ENCODE measurements at places on chromosomes 11 and 22. TPM values are rescaled to one million over a fixed set of nuclear protein-coding genes. Genes with fewer than 3 reads are reported as not detected.

The SLC35F2 gene
- total RNA-seq = 32.3 TPM

The SMCO4 gene
- total RNA-seq = 5.3 TPM

The ZNRF3 gene
- 5.9 TPM for total RNA-seq

The SCUBE2 gene
- 0.26 TPM for total RNA-seq

The CD3D gene
- not detected for total RNA-seq

The ZP1 gene
- total RNA-seq = 1.6 TPM

The SIAE gene
- total RNA-seq = 15.6 TPM

The ARHGEF17 gene
- 39.8 TPM for total RNA-seq

The FXYD2 gene
- not detected for total RNA-seq

The FGF3 gene
- not detected for total RNA-seq

The GSTT2 gene
- total RNA-seq = 0.13 TPM

The DERL3 gene
- total RNA-seq = not detected

The GTPBP1 gene
- 22.9 TPM for total RNA-seq

The CRYBB2 gene
- total RNA-seq = not detected

The PLEKHB1 gene
- 0.26 TPM for total RNA-seq

The GRK3 gene
- 1.2 TPM for total RNA-seq

The CCND1 gene
- total RNA-seq = 73.4 TPM

The C11orf87 gene
- total RNA-seq = not detected

The DTX4 gene
- total RNA-seq = 5.7 TPM

The SERGEF gene
- 22.5 TPM for total RNA-seq

The PLAAT5 gene
- not detected for total RNA-seq

The MAPK1 gene
- 31.4 TPM for total RNA-seq

The TSKU gene
- 71.6 TPM for total RNA-seq

The PES1 gene
- total RNA-seq = 67.6 TPM

The SEC14L2 gene
- 77.6 TPM for total RNA-seq

The BACE1-AS gene
- 2.7 TPM for total RNA-seq

The CNGA4 gene
- total RNA-seq = 0.16 TPM

The CDC42BPG gene
- 0.91 TPM for total RNA-seq

The TMEM258 gene
- total RNA-seq = 133 TPM

The TIMP3 gene
- total RNA-seq = 48.7 TPM

The TBX10 gene
- total RNA-seq = not detected

The PRRG4 gene
- not detected for total RNA-seq

The USP2 gene
- 0.26 TPM for total RNA-seq

The NPAS4 gene
- not detected for total RNA-seq

The POU2AF2 gene
- not detected for total RNA-seq

The PNPLA3 gene
- 2.1 TPM for total RNA-seq

The KRTAP5-1 gene
- not detected for total RNA-seq
